ENCODE measurements at places on chromosomes 16 and 17.
A peak's percentile ranks its signal among the peaks of the same experiment; 100 is the strongest.

GRCh38 chr17:39751016-39751543 lies 13.3 kb downstream of the GRB7 start:
- no peak for DNase-seq

DNA sequence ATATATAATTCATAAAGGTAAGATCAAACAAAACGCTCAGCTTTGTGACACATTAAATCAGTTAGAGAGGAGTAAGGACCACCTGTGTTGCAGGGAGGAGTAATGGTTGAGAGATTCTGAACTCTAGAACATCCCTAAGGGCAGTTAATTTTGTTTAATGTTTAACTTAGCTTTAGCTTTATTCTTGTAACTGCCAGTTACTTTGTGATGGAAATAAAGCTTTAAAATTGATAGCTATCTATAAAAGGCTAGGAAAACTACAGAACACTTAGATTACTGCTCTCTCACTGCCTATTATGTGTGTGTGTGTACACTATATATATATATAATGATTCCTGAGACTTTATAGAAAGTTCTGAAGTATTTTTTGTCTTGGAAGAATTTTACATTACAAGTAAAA lies 37.8 kb downstream of the PTRH2 start:
- no peak for DNase-seq

DNA sequence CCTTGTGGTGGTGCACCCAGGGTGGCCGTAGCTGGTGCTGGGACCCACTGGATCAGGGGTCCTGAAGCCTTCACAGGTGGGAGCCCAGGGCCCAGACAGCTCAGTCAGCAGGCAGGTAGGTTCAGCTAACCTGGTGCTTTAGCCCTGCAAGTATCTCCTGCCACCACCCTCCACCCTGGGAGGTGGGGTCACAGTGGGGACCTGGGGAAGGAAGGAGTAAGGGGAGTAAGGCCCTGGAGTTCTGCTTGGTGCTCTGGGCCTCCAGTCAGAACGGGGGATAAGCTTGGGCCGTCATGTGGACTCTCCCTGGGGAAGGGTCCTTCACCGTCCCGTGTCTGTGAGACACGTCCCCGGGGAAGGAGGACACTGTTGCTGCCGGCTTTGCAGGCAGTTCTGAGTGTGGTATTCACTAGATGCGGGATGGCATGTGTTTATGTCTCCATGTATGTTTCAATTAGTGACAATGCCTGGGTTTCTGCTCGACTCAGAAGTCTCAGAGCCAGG lies 20.7 kb downstream of the SGSM2 start:
- no peak for DNase-seq

DNA sequence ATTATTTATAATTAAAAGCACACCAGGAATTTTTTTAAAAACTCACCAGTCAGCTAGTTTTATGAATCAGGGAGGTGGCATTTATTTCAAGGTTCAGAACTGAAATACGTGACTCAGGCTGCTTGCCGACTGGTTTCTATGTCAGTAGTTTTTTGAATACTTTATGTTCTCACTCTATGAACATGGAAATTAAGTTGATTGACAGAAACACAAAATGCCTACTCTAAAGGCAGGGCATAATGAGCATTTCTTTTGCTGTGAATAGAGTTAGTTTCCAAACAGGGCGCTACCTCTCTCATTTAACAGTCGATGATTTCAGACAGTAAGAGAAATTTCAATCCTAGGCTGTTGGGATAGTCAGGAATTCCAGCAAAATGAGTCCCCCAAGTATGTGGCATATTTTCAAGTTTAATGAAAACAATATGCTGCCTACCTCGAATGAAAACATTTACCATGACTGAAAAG lies 6.7 kb downstream of the HS3ST3B1 start:
- no peak for DNase-seq

GRCh38 chr16:86100205-86101136 lies 201.5 kb downstream of the IRF8 start:
- no peak for DNase-seq

GRCh38 chr17:17738901-17739300 lies 57.6 kb downstream of the RAI1 start:
- DNase-seq, result no peak

- no peak for DNase-seq
Observed at GRCh38 chr17:26774291-26775218, 519.4 kb upstream of the WSB1 start.

DNA sequence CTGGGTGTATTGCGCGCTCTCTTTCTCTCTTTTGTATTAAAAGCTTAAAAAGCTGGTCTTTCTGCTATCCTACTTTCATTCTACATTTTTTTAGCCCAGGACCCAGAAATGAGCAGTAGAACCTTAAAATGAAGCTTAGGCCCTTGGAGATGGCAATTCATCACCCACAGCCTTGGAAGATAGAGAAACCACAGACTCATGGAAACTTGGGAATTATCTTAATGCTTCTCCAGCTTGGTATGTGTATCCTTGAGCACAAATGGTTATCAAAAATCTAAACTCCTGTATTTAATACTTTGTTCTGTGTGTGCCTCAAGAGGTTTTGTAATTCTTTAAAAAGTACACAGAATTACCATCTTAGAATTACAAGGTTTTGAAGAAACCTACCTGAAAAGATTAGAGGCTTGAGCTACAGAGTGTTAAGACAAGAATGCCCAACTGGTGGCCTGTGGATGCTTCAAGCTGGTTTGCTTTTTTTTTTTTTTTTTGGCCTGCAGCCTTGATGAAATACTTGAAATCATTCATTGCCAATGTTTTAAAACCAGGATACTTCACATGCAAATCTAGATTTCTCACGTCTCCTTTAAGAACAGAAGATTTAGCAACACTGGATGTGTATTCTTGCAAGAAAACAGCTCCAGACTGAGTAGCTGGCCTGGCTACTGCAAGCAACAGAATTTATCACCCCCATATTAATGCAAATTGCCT lies 105.0 kb downstream of the XYLT1 start:
- DNase-seq, result peak; percentile 27

GRCh38 chr17:8755590-8756255 lies 2.6 kb downstream of the SPDYE4 start:
- DNase-seq, result no peak

- DNase-seq, result no peak
Observed at GRCh38 chr17:76626442-76626841, 17.1 kb downstream of the ST6GALNAC1 start.

DNA sequence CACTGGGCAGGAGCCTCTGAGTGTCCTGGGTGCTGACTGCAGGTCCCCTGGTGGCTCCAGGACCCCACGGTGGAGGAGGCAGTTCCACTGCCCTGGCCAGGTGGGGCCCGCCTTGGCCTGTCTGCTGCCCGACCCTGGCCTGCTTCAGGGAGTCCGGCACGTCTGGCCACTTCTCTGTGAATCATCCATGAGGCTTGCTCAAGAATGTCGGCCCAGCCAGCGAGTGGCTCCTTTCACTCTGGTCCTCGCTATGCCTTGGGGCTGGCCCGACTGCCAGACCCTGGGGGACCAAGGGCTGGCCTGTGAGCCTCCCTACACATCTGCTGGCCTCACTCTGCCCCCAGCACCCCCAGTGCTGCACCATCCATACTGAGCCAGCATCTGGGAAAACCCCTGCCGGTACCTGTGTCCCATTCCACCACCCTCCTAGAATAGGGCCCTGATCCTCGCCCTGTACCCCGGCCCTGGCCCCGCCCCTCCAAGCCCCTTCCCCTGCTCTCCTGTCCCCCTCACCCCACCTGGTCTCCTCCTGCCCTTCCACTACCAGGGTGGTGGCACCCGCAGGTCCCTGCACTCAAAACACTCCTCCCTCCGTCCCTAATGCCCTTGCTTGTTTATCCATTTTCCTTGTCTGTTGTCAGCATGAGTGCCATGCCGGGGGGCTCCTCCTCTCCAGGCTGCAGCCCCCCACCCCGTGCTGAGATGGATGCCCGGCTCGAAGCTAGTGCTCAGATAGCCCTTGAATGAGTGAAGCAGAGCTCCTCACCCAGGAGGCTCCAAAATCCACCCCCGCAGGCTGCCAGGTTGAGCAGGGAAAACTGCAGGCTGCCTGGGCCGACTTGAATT lies 35.5 kb downstream of the ADCY7 start:
- DNase-seq, result no peak

DNA sequence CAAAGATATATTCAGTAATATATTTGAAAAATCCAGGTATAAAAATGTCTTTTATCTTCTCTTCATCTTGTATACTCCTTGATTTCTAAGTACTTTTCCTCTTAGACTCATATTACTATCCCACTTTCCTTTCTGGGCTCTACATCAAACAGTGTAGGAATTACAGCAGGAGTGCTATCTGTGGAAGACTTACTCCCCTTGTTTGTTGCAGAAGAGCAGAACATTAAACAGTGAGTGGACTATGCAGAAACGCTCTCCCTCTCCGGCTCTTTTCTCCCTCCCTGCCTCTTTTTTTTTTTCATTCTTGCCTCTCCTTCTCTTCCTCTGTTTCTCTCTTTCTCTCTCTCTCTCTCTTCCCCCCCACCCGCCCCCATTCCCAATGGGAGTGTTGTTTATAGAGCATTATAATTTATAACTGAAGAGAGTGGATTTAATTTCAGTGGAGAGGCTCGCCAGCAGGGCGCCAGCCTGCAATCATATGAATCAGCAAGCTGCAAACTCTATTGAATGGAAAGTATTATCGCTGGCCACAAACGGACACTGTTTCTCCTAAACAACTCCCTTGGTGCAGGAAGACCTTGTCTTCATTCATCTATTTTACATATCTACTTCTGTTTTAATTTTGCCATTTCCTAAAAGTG lies 242.3 kb upstream of the TBX2 start:
- DNase-seq, result no peak

DNA sequence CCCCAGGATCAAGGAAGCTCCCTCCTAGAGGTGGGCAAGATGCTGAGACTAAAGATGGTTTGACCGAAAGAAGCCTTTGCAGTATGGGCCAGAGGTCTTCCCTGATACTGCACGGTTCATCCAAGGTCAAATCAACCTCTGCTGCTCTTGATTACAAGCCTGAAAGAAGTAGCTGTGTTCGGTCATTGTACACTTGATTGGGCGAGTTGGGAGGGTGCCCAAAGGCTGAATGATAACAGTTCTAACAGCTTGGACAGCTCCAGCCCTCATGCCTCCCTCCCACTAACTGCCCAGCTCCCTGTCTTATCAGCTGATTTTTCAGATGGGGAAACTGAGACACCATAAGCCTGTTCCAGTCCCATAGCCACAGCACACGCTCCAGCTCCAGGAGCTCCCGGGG lies 42.8 kb downstream of the ABCC12 start:
- no peak for DNase-seq

DNA sequence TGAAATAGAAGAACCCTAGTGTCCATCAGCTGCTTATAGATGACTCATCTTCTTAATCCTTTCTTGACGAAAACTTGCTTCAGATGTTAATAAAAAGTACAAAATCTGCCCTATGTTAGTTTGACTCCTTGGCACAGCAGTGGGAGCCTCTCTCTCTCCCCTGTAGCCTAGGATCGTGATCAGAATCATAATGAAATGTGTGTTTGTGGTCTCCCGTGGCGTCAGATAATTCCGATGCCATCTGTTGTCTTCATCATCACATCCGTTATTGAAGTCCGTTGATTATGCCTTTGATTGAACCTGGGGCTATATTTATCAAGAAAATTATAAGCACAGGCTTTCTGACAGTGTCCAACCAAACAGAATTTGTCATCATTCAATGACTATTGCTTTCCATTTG lies 102.5 kb downstream of the BMERB1 start:
- DNase-seq, result no peak

GRCh38 chr17:4072487-4073157 lies 70.2 kb downstream of the ZZEF1 start:
- DNase-seq, result no peak

DNA sequence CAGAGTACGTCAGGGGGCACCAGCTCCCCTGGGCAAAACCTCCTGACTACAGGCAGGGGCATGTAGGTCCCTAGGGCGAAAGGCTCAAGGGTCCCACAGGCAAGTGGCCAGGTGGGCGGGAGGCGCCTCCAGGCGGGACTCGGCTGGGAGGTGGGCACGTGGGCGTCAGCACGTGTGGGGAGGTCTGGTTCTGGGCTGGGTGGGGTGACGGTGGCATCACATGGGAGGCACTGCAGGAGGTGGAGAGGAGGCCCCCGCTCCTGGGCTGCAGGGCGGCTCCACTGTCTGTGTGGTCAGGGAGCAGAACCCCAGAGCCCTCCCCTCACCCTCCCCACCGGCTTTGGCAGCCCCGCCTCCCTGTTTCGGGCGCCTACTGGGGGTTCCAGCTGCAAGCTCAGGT lies 52.7 kb downstream of the ACTG1 start:
- DNase-seq, result no peak

- no peak for DNase-seq
Observed at GRCh38 chr17:30376621-30377452, 1.9 kb upstream of the CPD start.
